ENCODE measurements at places on chromosomes 1 and 21.

DNA sequence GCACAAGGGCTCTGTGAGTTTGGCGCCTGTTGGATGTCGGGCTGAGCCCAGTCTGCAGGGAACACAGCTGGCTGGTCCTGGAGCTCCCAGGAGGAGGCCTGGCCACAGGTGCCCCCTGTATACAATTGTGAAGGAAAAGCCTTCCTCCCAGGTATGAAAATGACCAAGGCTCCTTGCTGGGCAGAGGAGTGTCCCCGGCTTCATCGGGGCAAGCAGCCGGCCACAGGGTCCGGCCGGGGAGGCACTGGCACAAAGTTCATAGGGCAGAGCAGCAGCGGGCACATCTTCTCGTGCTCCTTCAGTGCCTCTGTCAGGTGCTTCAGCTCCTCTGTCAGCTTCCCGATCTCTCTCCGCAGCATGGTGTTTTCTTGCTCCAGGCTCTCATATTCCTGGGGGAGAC, 13.0 kb downstream of the BATF3 start:
- DNase-seq = no peak

- DNase-seq = no peak
Observed at GRCh38 chr1:169495046-169495775, 9.5 kb upstream of the SLC19A2 start.

- no peak for DNase-seq
Observed at GRCh38 chr1:220628431-220628830, 61.7 kb upstream of the C1orf115 start.

DNA sequence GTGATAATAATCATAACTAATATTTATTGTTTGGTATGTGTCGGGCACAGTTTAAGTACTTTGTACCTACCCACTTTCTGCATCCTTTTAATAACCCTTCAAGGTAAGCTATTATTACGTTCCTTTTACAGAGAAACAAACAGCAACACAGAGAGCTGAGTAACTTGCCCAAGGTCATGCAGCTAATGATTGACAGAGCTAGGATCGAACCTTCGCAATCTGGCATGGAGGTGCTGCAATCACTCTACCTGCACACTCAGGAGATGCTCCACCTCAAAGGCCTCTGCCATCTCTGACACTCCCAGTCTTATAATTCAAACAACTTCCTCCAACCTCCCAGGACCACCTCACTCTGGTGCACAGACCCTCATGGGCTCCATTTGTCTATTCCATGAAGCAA, 137.2 kb downstream of the DMRTA2 start:
- no peak for DNase-seq

GRCh38 chr1:3292051-3292722, 162.3 kb upstream of the ARHGEF16 start:
- DNase-seq = no peak

GRCh38 chr1:30335389-30335996, 387.9 kb downstream of the MATN1 start:
- no peak for DNase-seq

DNA sequence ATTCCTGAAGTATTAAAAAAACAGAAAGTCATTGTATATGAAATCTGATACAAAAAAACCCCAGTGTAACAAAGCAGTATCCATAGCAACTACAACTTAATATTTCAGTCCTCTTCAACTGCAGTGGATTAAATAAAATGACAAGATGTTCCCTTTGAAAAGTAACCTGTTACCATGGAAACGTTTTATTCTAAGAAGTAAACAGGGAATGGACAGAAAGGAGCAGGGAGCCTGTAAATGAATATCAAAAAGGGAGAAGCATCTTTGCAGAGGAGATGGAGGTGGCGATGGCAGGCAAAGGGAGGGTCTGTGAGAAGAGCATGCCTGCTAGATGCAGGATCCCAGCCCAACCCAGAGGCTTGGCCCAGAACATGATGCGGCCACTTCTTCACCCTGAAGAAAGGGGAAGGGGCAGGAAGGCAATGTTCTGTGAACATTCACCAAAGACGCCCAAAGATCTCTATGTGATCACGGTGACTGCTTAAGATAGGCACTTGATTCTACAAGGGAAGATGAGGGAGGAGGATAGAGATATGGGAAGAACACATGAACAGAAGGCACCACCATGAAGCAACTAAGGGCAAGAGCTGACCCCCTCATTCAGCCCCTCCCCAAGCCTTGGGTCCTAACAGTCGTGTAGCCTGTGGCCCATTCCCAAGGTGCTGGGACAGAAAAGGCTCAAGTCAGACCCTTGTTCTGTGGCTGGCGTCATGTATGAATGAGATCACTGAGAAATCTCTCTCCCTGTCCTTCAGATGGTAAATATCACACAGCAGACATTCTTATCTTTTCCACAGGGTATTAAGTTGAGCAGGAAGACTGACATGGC, 200.0 kb downstream of the SLC45A1 start:
- DNase-seq = no peak

All from kidney capillary endothelial cell (primary cell).